ENCODE measurements at places on chromosomes 13 and 19.

DNA sequence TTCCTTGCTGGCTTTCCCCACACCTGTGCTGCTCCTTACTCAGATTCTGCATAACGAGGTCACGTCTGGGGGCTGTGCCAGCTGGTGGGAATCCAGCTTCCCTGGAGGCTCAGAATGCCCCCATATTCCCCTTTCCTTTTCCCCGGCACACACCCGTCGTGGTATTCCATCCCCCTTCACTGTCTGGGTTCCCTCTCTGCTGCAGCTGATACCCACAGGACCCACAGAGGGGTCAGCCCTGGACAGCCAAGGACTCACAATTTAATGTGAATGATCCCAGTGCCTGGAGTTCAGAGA is 4.2 kb upstream of the MYH14 start:
- no peak for DNase-seq

DNA sequence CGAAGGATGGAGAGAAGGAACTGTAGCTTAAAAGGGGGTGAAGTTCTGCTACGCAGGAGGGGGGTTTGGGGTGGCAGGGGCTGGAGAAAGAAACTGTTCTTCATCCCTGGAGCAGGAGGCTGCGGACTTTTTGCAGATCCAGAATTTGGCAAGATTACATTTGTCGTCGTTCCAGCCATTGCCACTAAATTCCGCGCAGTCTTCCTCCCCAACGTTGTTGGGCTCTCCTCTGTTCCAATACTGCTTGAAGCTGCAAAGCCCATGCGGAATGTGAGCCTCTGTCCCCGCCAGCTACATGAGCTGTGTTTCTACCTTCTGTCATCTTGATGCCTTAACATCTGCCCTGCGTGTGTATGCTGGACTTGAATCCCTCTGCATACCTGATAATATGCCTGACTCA is 4.3 kb downstream of the CD209 start:
- DNase-seq, result no peak

GRCh38 chr13:100983111-100983510 is 308.5 kb upstream of the TMTC4 start:
- no peak for DNase-seq

DNA sequence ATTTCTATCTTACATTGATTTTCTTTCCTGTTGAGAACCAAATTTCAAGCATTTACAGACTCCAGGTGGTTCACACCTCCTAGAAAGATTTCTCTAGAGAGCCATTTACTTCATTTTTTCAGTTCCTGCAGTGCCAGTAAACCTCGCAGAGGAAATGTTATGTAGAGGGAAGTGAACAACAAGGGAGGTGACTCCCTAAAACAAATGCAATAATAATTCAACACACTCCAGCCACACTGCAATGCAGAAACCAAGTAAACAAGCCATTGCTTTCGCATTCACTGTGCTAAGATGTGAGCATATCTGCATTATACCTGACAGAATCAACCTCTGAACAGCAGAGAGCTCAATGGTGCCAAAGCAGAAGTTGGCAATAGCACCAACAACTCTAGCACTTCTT is 215.1 kb downstream of the RBM26 start:
- DNase-seq, result no peak

- DNase-seq, result no peak
Measured at GRCh38 chr13:109880371-109881346, 94.3 kb upstream of the IRS2 start.

DNA sequence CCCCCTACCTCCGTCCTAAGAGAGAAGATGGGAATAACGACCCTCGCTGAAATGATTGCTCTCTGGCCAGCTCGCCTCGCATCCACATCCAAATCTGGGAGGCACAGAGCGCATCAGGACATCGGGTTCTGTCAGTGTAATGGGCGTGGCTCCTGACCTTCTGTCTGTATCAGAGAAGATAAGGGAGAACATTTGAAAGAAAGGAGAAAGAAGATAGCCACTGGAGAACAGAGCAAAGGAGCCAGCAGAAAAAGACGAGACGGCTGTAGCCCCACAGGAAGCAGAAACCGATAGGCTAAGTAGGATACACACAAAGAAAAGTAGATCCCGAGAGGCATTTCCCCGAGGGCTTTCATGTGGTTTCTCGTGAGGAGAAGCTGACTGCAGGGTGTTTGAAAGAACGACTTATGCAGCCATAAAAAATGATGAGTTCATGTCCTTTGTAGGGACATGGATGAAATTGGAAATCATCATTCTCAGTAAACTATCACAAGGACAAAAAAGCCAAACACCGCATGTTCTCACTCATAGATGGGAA is 14.0 kb upstream of the GJB2 start:
- DNase-seq, result no peak

Data from stimulated activated CD4-positive, alpha-beta T cell treated with anti-CD3 and anti-CD28 coated beads, Interleukin-4, amount 100 ng/mL, for 24 hours (primary cell).